ENCODE measurements at places on chromosomes 5 and 9. TPM values are rescaled to one million over a fixed set of nuclear protein-coding genes. Genes with fewer than 3 reads are reported as not detected.

COMMD10 gene
- total RNA-seq = 41.0 TPM

CATSPER3 gene
- not detected for total RNA-seq

RCL1 gene
- 93.4 TPM for total RNA-seq

SPTLC1 gene
- 95.4 TPM for total RNA-seq

ORM1 gene
- not detected for total RNA-seq
